Neural crest cell (in vitro differentiated cells): ENCODE measurements at places on chromosomes 4 and X. TPM values are rescaled to one million over a fixed set of nuclear protein-coding genes. Genes with fewer than 3 reads are reported as not detected.

GRCh38 chr4:176778491-176778890, 14.2 kb downstream of the VEGFC start:
- no peaks in the 10 kb centered on the region for H3K4me1 ChIP-seq
- no peaks in the 10 kb centered on the region for H3K36me3 ChIP-seq
- no peak overlapping the region for H3K27ac ChIP-seq
- no peaks in the 10 kb centered on the region for H3K27me3 ChIP-seq
- H3K4me3 ChIP-seq, result no peak overlapping the region

DNA sequence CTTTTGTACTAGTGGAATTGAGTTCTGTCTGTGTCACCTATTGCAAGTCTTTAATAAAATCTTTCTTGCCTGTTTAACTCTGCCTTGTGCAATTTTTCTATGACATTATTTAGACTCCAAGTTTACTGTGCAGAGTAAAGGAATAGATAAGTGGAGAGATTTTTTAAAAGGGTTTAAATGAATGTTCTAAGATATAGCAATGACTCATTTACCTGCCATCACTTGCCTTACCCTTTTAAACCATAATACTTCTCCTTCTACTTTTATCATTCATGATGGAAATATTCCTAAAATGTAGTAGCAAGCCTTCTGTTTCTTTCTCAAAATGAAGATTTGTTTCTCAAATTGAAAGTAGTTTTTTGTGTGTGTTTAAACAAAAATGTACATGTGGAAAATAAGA, 782.8 kb upstream of the MAGEB2 start:
- H3K4me3 ChIP-seq, result no peak overlapping the region
- H3K36me3 ChIP-seq, result peaks cover 2% of the 10 kb centered on the region
- H3K4me1 ChIP-seq, result peaks cover 4% of the 10 kb centered on the region
- no peaks in the 10 kb centered on the region for H3K27me3 ChIP-seq

- peaks cover 26% of the 10 kb centered on the region for H3K36me3 ChIP-seq
- no peak overlapping the region for H3K4me3 ChIP-seq
- no peak for DNase-seq
- H3K27ac ChIP-seq, result no peak overlapping the region
Measured at GRCh38 chrX:71393919-71394318, 27.8 kb downstream of the TAF1 start.

DNA sequence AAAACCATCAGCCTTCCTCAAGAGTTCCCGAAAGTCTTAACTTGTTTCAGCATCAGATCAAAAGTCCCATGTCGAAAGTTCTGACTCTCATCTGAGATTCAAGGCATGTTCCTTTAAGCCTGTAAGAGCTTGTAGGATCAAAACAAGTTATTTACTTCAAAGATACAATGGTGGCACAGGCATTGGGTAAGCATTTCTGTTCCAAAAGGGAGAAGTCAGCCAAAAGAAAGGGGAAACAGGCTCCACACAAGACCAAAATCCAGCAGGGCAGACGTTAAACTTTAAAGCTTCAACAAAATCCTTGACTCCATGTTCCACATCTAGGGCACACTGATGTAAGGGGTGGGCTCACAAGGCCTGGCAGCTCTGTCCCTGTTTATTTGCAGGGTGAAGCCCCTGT, 91.7 kb downstream of the FHDC1 start:
- no peak overlapping the region for H3K27ac ChIP-seq
- DNase-seq, result no peak
- no peaks in the 10 kb centered on the region for H3K27me3 ChIP-seq
- peaks cover 6% of the 10 kb centered on the region for H3K36me3 ChIP-seq
- peaks cover 4% of the 10 kb centered on the region for H3K4me1 ChIP-seq

DNA sequence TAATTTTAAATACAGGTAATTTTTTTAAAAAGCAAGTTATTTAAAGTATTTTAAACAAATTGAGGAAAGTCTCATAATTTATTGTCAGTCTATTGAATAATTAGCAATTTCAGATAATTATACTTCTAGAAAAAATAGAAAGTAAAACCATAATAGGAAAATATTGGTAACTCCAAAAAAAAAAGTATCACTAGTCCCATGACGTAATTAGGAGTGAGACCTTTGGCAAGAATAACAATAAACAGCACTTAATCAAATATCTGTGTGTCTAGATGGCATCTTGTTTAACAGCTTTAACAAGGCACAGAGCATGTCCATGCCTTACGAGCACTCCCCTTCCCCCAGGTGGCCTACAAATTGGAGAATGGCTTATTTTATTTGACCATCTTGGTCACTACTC, 1683.6 kb upstream of the AGA start:
- no peak overlapping the region for H3K4me3 ChIP-seq
- peaks cover 11% of the 10 kb centered on the region for H3K4me1 ChIP-seq
- no peak for DNase-seq
- no peaks in the 10 kb centered on the region for H3K27me3 ChIP-seq
- no peak overlapping the region for H3K27ac ChIP-seq

Gene COX7B2
- total RNA-seq, result not detected in 2 replicates

Gene MAGEA12
- not detected in 2 replicates for total RNA-seq

Gene FAM200B
- total RNA-seq, result 33.6 and 39.5 TPM in 2 replicates

Gene ZBTB49
- 5.7 and 7.8 TPM in 2 replicates for total RNA-seq

Gene RIBC1
- total RNA-seq, result 1.3 and 1.5 TPM in 2 replicates
